ENCODE measurements at places on chromosomes 1 and 21. TPM values are rescaled to one million over a fixed set of nuclear protein-coding genes. Genes with fewer than 3 reads are reported as not detected.

Gene OR2AK2
- not detected for total RNA-seq

Gene TSPEAR
- total RNA-seq = not detected

Gene TTC22
- not detected for total RNA-seq

Gene S100A2
- total RNA-seq = 4.0 TPM

Gene TCHHL1
- total RNA-seq = not detected

Gene SLC6A9
- total RNA-seq = 0.32 TPM

Gene NKAIN1
- not detected for total RNA-seq

Gene RAB7B
- total RNA-seq = 0.15 TPM

Gene TMEM200B
- 0.65 TPM for total RNA-seq

Gene ASTN1
- total RNA-seq = not detected

Gene UAP1
- total RNA-seq = 228 TPM

Gene PTGFR
- total RNA-seq = 1.1 TPM

Gene PRELP
- total RNA-seq = under 0.01 TPM

Gene CYP4Z1
- not detected for total RNA-seq

Gene PROK1
- not detected for total RNA-seq

Gene KLHDC9
- 2.9 TPM for total RNA-seq

Gene NHLH1
- not detected for total RNA-seq

Gene PRAMEF7
- total RNA-seq = not detected

Gene ITPKB
- 21.6 TPM for total RNA-seq

Gene TMEM82
- not detected for total RNA-seq

Gene AIRE
- total RNA-seq = under 0.01 TPM

Gene PGBD5
- total RNA-seq = under 0.01 TPM

Gene SPRR2A
- not detected for total RNA-seq

Gene IGSF3
- total RNA-seq = 0.97 TPM

Gene SRM
- 14.6 TPM for total RNA-seq

Gene DCDC2B
- total RNA-seq = not detected

Gene FCMR
- not detected for total RNA-seq

Gene ELF3
- total RNA-seq = 0.32 TPM

Gene KLHDC7A
- total RNA-seq = not detected

Gene NBPF20
- 2.3 TPM for total RNA-seq

Gene GUCA2B
- not detected for total RNA-seq

Gene C1orf146
- not detected for total RNA-seq

Gene PLEKHA6
- total RNA-seq = 2.4 TPM

Gene MAP3K7CL
- 3.5 TPM for total RNA-seq

Gene BMP8A
- 0.32 TPM for total RNA-seq

Gene CD53
- 0.97 TPM for total RNA-seq

Gene MEX3A
- 5.8 TPM for total RNA-seq

Gene SPRR4
- total RNA-seq = not detected

Gene FMO2
- total RNA-seq = not detected

Gene ALPL
- not detected for total RNA-seq

Gene CACNA1S
- not detected for total RNA-seq

Gene LENEP
- not detected for total RNA-seq

Gene YOD1
- total RNA-seq = 8.4 TPM

Gene PTAFR
- under 0.01 TPM for total RNA-seq

Gene MYOC
- total RNA-seq = not detected

Measured in epithelial cell of umbilical artery (primary cell).